A549 (cell line): ENCODE measurements at places on chromosomes 2 and 18. TPM values are rescaled to one million over a fixed set of nuclear protein-coding genes. Genes with fewer than 3 reads are reported as not detected.

ESPNL gene
- polyA plus RNA-seq = 0.15 to 0.22 TPM (median 0.17 TPM) in 3 replicates

FBXO15 gene
- 0.83 to 1.4 TPM (median 1.3 TPM) in 3 replicates for polyA plus RNA-seq

OR6B2 gene
- not detected in 3 replicates for polyA plus RNA-seq

RAMP1 gene
- polyA plus RNA-seq = not detected in 3 replicates

DUSP2 gene
- 0.22 to 0.26 TPM (median 0.22 TPM) in 3 replicates for polyA plus RNA-seq

ACTG2 gene
- polyA plus RNA-seq = 0.26 to 0.51 TPM (median 0.33 TPM) in 3 replicates

NETO1 gene
- not detected in 3 replicates for polyA plus RNA-seq

MYO1B gene
- 77.7 to 96.4 TPM (median 77.9 TPM) in 3 replicates for polyA plus RNA-seq

CAPN14 gene
- 0.04 to 0.09 TPM (median 0.08 TPM) in 3 replicates for polyA plus RNA-seq

ASXL2 gene
- polyA plus RNA-seq = 9.9 to 10.5 TPM (median 10.3 TPM) in 3 replicates

PDE11A gene
- polyA plus RNA-seq = 3.1 to 3.6 TPM (median 3.4 TPM) in 3 replicates

FHOD3 gene
- 2.9 to 4.2 TPM (median 3.6 TPM) in 3 replicates for polyA plus RNA-seq

NEB gene
- polyA plus RNA-seq = 0.31 to 0.67 TPM (median 0.37 TPM) in 3 replicates

RRM2 gene
- 111 to 150 TPM (median 121 TPM) in 3 replicates for polyA plus RNA-seq

NEU4 gene
- 0.19 to 0.70 TPM (median 0.25 TPM) in 3 replicates for polyA plus RNA-seq

EVX2 gene
- not detected in 3 replicates for polyA plus RNA-seq

LIPG gene
- polyA plus RNA-seq = 0.31 to 0.36 TPM (median 0.33 TPM) in 3 replicates

IL37 gene
- polyA plus RNA-seq = not detected in 3 replicates

LYPD6B gene
- polyA plus RNA-seq = not detected in 3 replicates

IL1R1 gene
- 25.3 to 35.9 TPM (median 32.5 TPM) in 3 replicates for polyA plus RNA-seq

POTEI gene
- polyA plus RNA-seq = 0.04 TPM in 1 of 3 replicates, not detected in the others

VWC2L gene
- not detected in 3 replicates for polyA plus RNA-seq

ANKRD30B gene
- not detected in 3 replicates for polyA plus RNA-seq

XDH gene
- polyA plus RNA-seq = 0.71 to 1.0 TPM (median 0.88 TPM) in 3 replicates

GPR155 gene
- polyA plus RNA-seq = 0.49 to 0.86 TPM (median 0.63 TPM) in 3 replicates

PLEK gene
- polyA plus RNA-seq = 0.04 TPM in 1 of 3 replicates, not detected in the others

UCN gene
- 0.76 to 1.3 TPM (median 1.0 TPM) in 3 replicates for polyA plus RNA-seq

STPG4 gene
- 0.05 to 0.16 TPM (median 0.14 TPM) in 3 replicates for polyA plus RNA-seq

NYAP2 gene
- polyA plus RNA-seq = 0.01 to 0.03 TPM in 2 of 3 replicates, not detected in the other

CCDC68 gene
- polyA plus RNA-seq = 2.8 to 3.1 TPM (median 3.1 TPM) in 3 replicates

GAREM1 gene
- 1.0 to 1.3 TPM (median 1.3 TPM) in 3 replicates for polyA plus RNA-seq

ANKRD44 gene
- polyA plus RNA-seq = 0.97 to 1.6 TPM (median 1.6 TPM) in 3 replicates

IL18R1 gene
- 0.73 to 0.99 TPM (median 0.87 TPM) in 3 replicates for polyA plus RNA-seq

ARHGAP25 gene
- 0.50 to 0.65 TPM (median 0.52 TPM) in 3 replicates for polyA plus RNA-seq

SETBP1 gene
- 0.43 to 0.54 TPM (median 0.50 TPM) in 3 replicates for polyA plus RNA-seq

ZBTB14 gene
- polyA plus RNA-seq = 5.8 to 7.3 TPM (median 7.1 TPM) in 3 replicates

LDLRAD4 gene
- polyA plus RNA-seq = 2.5 to 5.2 TPM (median 4.6 TPM) in 3 replicates

TNFAIP6 gene
- 2.9 to 4.5 TPM (median 4.1 TPM) in 3 replicates for polyA plus RNA-seq

ERICH2 gene
- not detected in 3 replicates for polyA plus RNA-seq

EIF2AK3 gene
- 8.5 to 11.0 TPM (median 9.3 TPM) in 3 replicates for polyA plus RNA-seq
